ENCODE measurements at places on chromosomes 7 and 10.
A peak's percentile ranks its signal among the peaks of the same experiment; 100 is the strongest.

GRCh38 chr7:31957090-31957720, 113.0 kb downstream of the PDE1C start:
- DNase-seq, result no peak

DNA sequence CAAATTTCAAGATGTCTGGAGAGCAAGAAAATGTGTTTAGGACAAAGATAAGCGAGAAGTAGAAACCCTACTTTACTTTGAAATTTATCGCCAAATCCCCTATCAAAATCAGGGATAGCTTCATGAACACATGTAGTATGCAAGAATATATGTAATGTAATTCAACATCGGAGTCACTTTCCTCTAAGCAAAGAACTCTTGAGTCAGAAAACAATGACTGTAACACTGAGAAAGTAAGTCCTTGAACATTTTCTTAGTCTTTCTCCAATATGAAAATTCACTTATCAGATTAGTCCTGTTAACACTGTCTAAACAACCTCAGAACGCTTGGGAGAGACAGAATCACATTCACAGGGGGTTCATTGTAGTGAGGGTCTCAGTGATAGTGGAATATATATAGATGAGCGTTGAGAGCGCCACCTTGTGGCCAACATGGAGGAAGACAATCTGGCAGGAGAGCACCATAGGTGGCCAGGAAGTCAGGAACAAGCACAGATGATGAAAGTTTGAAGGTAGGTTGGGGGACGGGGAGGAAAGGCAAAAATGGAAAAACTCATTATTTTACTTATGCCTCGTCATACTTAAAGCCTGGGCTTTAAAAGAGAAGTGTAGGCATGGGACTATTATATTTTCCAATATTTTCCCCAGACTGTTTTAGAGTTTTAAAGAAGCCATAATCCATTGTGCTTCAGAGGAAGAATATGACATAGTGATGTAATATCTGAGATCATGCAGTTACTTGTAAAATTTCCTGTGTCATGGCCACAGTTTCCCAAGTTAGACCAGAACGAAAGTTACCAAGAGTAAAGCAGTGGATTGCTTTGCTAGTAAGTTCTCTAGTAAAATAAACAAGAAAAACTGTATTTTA, 115.5 kb upstream of the GNAI1 start:
- no peak for DNase-seq

DNA sequence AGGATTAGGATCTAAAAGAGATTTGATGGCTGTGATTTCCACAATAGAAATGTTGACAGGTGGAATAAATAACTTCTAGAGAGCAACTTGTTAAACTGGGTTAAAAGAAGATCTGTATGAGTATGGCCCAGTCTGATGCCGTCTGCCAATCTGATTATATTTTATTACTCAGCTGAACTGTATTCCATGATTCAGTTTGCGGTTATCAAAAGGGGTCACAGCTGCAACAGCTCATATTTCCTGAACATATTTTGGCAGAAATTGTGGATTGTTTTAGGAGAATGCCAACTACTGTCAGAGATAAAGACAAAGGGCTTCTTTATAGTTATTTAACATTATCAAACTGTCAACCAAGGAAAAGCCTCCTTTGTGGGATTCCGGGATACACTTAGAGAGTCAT, 244.8 kb upstream of the MINDY3 start:
- DNase-seq, result no peak

DNA sequence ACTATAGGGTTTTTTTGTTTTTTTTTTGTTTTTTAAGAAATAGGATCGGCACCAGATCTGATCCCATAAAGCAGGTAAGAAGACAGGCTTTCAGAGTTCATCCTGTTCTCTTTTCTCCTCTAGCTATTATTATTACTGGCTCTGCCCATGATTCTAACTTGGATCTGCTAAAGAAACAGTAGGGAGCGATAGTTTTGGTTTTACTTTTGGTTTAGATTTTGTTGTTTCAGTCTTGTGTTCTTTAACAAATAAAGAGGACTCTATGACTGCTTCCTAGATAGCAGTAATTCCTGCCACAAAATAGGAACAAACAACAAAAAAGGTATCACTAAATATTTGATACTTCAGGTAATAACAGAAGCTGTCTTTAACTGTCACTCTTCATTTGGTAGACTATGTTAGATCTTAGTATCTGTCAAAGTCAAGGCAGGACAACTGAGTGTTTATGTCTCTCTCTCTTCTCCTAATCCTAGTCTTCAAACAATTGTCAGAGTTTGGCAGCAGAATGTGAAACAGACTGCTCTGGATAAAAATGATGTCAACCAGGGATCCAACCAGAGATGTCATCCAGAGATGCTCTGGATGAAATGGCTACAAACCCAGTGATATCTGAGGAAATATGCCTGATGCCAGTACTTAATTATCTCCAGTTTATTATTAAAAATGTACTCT, 99.8 kb downstream of the KMT2C start:
- DNase-seq, result no peak

DNA sequence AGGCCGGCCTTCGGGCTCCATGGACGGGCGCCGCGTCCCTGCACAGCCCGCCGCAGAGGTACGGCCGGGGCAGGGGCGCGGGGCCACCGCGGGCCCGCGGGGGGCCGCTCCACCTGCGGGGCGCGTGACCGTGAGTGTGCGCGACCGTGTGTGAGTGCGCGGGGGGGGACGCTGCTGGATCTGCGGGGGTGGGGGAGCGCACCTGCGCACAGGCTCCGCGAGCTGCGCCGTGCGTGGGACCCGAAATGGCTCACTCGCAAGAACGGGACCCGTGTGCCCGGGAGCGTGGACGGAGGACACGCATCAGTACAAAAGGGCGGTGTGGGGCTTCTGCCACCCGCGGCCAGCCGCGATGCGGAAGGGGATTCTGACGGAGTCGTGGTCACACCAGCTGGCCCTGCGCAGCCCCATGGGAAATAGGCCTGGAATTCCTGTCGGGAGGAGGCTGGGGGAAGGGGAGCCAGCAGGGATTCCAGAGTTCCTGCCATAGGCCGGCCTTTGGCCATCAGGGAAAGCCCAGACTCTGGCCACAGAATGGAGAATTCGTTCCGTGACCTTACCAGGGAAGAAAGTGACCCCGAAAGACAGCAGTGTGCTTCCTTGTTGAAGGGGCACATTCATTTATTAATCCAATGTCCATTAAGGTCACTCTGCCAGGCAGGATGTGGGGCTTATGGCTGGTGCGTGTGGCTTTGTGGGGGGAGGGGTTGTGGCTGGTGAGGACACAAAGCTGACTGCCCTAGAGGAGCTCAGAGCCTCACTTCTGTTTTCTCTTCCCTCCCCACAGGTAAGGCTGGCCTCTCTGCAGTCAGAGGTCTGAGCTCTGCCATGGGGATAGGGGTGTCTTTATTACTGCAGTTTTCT, 494 bp downstream of the REPIN1 start:
- peak; percentile 43 for DNase-seq

GRCh38 chr7:141053626-141054025, 20.2 kb upstream of the TMEM178B start:
- DNase-seq, result no peak

- DNase-seq, result no peak
Observed at GRCh38 chr7:73308074-73308664, 457 bp downstream of the NSUN5 start.

DNA sequence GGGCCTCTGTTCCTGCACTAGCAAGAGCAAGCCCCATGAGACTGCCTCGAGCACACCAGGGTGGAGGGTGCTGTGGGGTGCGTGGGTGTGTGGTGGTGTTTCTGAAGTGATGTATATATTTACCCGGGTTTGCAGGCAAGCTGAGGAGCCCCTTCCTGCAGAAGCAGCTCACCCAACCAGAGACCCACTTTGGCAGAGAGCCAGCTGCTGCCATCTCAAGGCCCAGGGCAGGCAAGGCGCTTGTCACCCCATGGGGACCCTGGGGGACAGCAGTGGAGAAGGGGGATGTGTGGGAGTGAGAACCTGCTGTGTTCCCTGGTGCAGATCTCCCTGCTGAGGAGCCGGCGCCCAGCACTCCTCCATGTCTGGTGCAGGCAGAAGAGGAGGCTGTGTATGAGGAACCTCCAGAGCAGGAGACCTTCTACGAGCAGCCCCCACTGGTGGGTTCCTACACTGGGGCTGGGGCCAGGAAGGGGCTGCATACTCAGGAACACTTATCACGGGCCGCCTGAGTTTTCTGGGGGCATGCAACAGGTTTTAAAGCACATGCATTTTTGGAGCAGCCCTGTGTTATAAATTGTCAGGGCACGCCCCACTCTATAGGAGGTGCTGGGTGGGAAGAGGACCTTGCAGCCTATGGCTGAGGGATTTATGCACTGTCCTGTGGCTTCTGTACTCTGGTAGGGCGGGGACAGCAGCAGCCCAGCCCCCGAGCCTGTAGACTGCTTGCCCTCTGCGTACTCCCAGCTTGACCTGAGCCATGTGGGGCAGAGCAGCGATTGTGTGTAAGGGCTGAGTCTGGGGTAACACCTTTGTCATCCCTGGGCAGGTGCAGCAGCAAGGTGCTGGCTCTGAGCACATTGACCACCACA, 5.9 kb downstream of the PGAM2 start:
- no peak for DNase-seq

- DNase-seq, result no peak
Observed at GRCh38 chr10:79003183-79004100, 65.3 kb upstream of the ZMIZ1 start.

DNA sequence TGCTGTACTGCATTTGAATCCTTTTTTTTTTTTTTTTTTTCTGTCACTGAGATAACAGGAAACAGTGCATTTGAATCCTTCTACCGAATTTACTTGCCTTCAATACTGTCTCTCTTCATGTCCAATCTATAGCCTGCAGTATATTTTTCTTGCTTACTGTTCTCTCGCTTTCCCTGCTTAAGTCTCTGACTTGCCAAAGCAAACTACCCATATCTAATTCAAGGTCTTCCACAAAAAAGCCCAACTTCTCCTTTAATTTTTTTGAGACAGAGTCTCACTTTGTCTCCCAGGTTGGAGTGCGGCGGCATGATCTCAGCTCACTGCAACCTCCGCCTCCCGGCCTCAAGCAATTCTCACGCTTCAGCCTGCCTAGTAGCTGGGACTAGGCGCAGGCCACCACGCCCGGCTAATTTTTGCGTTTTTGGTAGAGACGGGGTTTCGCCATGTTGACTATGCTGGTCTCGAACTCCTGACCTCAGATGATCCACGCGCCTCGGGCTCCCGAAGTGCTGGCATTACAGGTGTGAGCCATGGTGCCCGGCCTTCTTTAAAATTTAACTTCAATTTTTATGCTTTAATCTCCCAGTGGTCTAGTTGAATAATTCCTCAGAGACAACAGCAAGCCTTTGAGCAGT, 882 bp downstream of the PDCD11 start:
- no peak for DNase-seq

DNA sequence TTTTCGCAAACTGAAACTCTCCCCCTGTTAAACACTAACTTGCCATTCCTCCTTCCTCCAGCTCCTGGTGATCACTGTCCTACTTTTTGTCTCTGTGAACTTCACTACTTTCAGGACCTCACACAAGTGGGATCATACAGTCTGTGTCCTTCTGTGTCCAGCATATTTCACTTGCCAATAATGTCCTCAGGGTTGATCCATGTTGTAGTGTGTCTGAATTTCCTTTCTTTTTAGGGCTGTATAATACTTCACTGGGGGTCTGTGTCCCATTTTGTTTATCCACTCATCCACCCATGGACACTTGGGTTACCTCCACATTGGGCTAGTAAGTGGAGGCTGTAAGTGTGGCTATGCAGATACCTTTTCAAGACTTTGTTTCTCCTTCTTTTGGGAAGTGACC, 42.7 kb upstream of the GJD4 start:
- no peak for DNase-seq

DNA sequence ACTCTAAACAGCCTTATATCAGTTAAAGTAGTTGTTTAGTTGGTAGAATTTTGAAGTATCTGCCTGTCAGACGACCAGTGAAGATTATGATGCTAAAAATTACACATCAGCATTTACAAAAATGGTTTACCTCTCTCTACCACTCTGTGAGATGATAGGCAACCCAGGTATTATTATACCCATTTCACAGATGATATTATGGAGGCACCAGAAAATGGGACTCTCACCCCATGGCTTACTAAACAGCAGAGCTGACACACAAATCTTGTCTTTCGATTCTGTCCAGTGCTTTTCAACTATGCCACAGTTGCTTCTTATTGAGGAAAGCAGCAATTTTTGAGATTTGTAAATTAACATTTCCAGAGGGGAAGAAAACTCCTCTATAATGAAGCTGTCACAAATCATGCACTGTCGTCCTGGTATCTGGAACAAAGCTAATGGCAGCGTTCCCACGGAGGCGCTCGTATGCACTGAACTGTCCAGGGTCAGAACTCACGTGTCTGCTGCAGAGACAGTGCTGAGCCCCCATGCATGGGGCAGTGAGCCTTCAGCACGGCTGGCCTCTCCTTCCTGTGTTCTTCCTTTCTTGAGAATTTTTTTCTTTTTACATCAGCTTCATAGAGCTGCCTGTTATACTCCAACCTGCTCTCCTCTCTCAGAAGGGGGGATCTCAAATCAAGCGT, 381.1 kb downstream of the SDK1 start:
- no peak for DNase-seq

- DNase-seq, result no peak
Observed at GRCh38 chr7:30880941-30881340, 30.7 kb upstream of the AQP1 start.

DNA sequence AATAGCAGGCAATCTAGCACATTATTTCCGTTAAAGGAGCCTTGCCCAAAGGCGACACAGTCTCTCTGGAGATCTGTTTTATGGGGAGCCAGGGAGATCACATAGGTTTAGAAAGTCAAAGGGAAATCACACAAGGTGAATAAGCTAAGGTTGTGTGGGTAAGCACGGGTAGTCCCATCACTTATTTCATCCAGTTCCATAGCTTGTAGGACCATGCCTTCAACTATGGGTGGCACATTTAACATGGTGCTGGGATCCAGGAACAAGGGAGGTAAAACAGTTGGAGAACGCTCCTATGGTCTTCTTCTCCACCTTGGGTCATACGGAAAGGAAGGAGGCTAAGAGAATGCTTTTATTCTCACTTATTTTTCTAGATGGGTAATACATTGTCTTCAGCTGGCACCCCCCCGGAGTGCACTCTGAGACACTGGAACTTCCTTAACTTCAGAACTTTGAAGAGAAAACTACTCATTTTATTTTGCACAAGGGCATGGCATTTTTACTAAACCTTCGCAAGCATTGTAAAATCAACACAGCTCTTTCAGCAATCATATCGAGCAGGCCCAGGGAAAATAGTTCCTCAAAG, 435.4 kb downstream of the KIF20B start:
- DNase-seq, result no peak

DNA sequence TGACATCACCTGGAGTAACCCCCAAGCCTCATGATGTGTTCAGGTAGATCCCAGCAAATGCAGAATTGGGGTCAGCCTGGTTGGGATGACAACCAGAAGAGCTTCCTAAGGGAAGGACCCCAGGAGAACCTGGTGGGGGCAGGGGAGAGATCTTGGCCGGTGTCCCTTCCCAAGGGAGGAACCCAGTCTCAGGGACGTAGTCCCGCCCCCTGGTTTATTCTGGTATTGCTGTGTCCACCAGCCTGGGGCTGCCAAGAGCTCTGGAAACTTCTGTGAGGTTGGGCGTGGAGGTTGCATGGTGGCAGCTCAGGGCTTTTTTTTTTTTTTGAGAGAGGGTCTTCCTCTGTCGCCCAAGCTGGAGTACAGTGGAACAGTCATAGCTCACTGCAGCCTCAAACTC, 19.4 kb downstream of the GTF2IRD1 start:
- no peak for DNase-seq
